ENCODE measurements at places on chromosomes 2 and 18. TPM values are rescaled to one million over a fixed set of nuclear protein-coding genes. Genes with fewer than 3 reads are reported as not detected.

DNA sequence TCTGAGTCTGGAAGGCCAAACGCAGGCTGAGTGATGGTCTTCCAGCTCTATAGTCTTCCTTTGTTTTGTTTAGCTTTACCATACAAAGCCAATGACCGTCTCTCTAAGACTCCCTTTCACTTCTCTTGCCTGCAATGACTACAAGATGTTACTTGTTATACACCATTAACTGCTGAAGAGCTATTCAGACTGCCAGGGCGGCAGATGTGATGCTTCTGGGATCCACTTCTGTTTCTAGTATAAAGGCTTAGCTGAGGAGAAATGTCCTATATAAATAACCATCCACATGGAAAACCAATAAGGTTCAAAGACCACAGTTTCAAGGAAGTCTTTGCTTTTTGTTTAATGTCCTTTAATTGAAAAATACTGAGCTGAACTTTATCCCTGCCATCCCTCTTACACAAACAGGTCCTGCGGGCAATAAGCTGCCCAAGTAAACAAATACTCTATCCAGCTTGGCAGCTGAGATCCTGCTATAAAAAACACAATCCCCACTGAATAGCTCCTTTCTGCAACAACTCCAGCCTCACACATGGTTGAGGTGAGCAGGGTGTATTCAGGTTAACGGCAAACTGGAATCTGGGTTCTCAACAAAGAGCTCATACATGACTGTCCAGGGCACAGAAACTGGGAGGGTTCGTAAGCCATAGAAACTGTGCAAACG lies 124.6 kb downstream of the VIT start:
- no peak for DNase-seq

- DNase-seq = no peak
Observed at GRCh38 chr18:51339856-51340255, 142.4 kb upstream of the MEX3C start.

GRCh38 chr2:152658221-152658620 lies 59.0 kb downstream of the PRPF40A start:
- DNase-seq = no peak

DNA sequence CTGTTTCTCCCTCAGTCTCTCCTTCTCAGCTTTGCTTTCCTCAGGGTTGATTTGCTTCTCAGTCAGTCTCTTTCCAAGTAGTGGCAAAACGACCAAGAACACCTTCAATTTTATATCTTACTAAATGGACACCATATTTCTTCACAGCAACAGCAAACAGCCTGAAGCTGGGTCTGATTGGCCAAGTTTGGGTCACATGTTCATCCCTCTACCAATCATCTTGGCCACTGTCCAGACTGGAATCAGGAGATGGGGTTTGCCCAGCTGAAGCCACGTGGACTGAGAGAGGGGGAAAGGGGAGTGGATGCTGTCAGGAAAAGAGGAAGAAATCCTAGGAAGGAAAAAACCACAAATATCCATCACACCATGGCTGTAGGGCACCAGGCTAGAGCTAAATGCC lies 42.0 kb upstream of the ACMSD start:
- DNase-seq = no peak

DNA sequence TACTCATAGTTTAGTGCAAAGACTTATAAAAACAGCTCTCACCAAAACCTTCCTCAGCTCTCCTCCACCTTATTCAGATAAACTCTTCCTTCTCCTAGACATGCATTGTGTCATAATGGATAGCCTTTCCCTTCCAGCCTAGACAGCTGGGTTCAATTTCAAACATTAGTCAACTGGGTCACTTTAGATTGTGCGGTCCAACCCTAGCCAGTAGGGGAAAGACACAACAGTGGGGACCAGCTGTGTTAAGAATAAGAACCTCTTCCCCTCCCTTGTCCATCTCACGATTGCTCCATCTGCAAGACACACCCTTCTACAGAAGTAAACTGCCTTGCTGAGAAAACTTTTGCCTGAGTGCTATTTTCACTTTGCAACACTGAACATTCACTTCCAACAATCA lies 8.5 kb downstream of the PRPF40A start:
- no peak for DNase-seq

GRCh38 chr2:9697909-9698308 lies 67.1 kb upstream of the YWHAQ start:
- DNase-seq = no peak

LOXHD1 gene
- not detected for total RNA-seq

All from GM23248 (cell line).